Prostate gland (tissue), 2 donors: ENCODE measurements at places on chromosomes 7 and 10. TPM values are rescaled to one million over a fixed set of nuclear protein-coding genes. Genes with fewer than 3 reads are reported as not detected.

GRCh38 chr7:100400656-100401055 is 27.4 kb downstream of the PILRA start:
- H3K4me3 ChIP-seq = no peak overlapping the region
- H3K36me3 ChIP-seq = no peaks in the 10 kb centered on the region
- H3K4me1 ChIP-seq = no peaks in the 10 kb centered on the region
- no peak overlapping the region for H3K27ac ChIP-seq
- no peaks in the 10 kb centered on the region for H3K27me3 ChIP-seq

- no peaks in the 10 kb centered on the region for H3K27me3 ChIP-seq
- peaks cover under 1% of the 10 kb centered on the region for H3K4me1 ChIP-seq
- no peaks in the 10 kb centered on the region for H3K36me3 ChIP-seq
- H3K4me3 ChIP-seq = no peak overlapping the region
- H3K27ac ChIP-seq = no peak overlapping the region
- DNase-seq = no peak
These were observed 784.5 kb upstream of the IGFBP3 start for GRCh38 chr7:46705386-46706255.

- H3K4me1 ChIP-seq = no peaks in the 10 kb centered on the region
- H3K4me3 ChIP-seq = no peak overlapping the region
- H3K27ac ChIP-seq = no peak overlapping the region
- H3K36me3 ChIP-seq = no peaks in the 10 kb centered on the region
- H3K27me3 ChIP-seq = no peaks in the 10 kb centered on the region
These were observed 79.4 kb upstream of the C1GALT1 start for GRCh38 chr7:7102906-7103305.

GRCh38 chr10:6400331-6400730 is 179.7 kb downstream of the PRKCQ start:
- no peak overlapping the region for H3K4me3 ChIP-seq
- DNase-seq = no peak
- no peak overlapping the region for H3K27ac ChIP-seq
- H3K36me3 ChIP-seq = no peaks in the 10 kb centered on the region
- H3K27me3 ChIP-seq = no peaks in the 10 kb centered on the region
- H3K4me1 ChIP-seq = no peaks in the 10 kb centered on the region

- DNase-seq = no peak
- H3K27me3 ChIP-seq = no peaks in the 10 kb centered on the region
- no peaks in the 10 kb centered on the region for H3K36me3 ChIP-seq
- no peak overlapping the region for H3K27ac ChIP-seq
- no peaks in the 10 kb centered on the region for H3K4me1 ChIP-seq
These were observed 137.6 kb upstream of the SAMD8 start for GRCh38 chr10:74973741-74974392.

- no peaks in the 10 kb centered on the region for H3K4me1 ChIP-seq
- H3K36me3 ChIP-seq = no peaks in the 10 kb centered on the region
- H3K27ac ChIP-seq = no peak overlapping the region
- H3K4me3 ChIP-seq = no peak overlapping the region
- no peak for DNase-seq
These were observed 671.0 kb upstream of the FZD8 start for GRCh38 chr10:36313142-36313541.

- H3K4me3 ChIP-seq = no peak overlapping the region
- H3K27ac ChIP-seq = no peak overlapping the region
- H3K27me3 ChIP-seq = no peaks in the 10 kb centered on the region
- no peak for DNase-seq
- H3K36me3 ChIP-seq = peaks cover 14% of the 10 kb centered on the region
These were observed 84.7 kb downstream of the DLG5 start for GRCh38 chr10:77841711-77842375.

GRCh38 chr10:102741726-102742237 is 2.0 kb upstream of the WBP1L start:
- H3K27me3 ChIP-seq = no peaks in the 10 kb centered on the region
- no peak overlapping the region for H3K4me3 ChIP-seq
- no peak for DNase-seq
- H3K27ac ChIP-seq = no peak overlapping the region
- no peaks in the 10 kb centered on the region for H3K36me3 ChIP-seq

GRCh38 chr10:102473445-102474331 is 22.3 kb upstream of the C10orf95 start:
- H3K36me3 ChIP-seq = no peaks in the 10 kb centered on the region
- H3K4me1 ChIP-seq = no peaks in the 10 kb centered on the region
- no peak overlapping the region for H3K27ac ChIP-seq
- no peak for DNase-seq
- H3K27me3 ChIP-seq = no peaks in the 10 kb centered on the region

DNA sequence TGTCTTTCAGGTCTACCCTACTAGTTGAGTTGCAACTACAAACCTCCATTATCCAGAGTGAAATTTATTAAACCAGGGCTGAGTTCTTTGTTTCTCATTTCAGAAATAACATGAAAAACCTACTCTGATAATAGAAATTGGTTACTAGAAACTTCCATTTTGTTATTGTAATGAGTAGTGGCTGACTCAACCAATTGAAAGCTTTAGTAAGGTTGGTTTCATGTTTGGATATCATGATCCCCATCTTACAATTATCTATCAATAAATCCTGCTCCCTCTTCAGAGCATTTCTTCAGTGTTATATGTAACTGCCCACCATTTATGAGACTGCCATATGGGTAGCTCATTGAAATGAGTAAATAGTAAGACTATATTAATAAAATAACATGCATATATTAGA is 16.9 kb downstream of the MDFIC start:
- no peak overlapping the region for H3K4me3 ChIP-seq
- DNase-seq = no peak
- no peaks in the 10 kb centered on the region for H3K36me3 ChIP-seq
- H3K4me1 ChIP-seq = no peaks in the 10 kb centered on the region

GRCh38 chr7:125399408-125399807 is 469.8 kb upstream of the POT1 start:
- H3K4me1 ChIP-seq = no peaks in the 10 kb centered on the region
- no peak overlapping the region for H3K27ac ChIP-seq
- H3K4me3 ChIP-seq = no peak overlapping the region
- no peak for DNase-seq

GRCh38 chr10:50605269-50605950 is 18.3 kb downstream of the SGMS1 start:
- DNase-seq = peak; percentile 90
- no peaks in the 10 kb centered on the region for H3K36me3 ChIP-seq
- H3K4me1 ChIP-seq = peaks cover 19% of the 10 kb centered on the region
- H3K27ac ChIP-seq = peak overlapping the region; percentile 62
- H3K4me3 ChIP-seq = no peak overlapping the region
- H3K27me3 ChIP-seq = no peaks in the 10 kb centered on the region

DNA sequence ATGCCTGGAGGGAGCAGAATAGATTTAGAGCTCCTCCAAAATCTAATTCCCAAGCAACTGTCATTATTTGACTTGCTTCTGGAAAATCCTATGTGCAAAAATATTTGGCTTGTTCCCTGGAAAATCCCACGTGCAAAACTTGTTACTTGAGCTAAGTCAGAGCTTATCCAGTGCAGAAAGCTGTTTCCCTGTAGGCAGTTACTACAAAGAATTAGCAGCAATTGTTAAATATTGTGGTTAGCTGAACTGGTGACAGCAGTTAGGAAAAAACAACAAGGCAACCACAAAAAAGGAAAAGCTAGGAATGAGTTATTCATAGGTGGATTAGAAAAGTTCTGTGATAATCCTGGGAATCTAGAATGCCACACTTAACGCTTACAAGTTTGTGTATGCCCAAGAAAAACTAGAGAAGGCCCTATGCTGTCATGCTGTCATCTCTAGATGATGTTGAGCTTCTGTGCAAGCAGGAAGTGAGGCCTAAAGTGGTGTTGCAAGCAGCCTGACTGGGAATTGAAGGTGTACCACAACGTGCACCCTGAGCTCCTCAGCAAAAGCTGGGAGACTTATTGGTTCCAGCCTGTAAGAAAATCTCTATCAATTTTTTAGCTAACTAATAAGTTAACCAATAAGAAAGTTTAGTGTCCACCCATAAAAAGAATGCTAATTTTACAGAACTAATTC is 738.6 kb upstream of the LRRTM3 start:
- no peak overlapping the region for H3K27ac ChIP-seq
- no peak for DNase-seq
- H3K4me1 ChIP-seq = no peaks in the 10 kb centered on the region
- H3K27me3 ChIP-seq = no peaks in the 10 kb centered on the region
- no peaks in the 10 kb centered on the region for H3K36me3 ChIP-seq
- H3K4me3 ChIP-seq = no peak overlapping the region

- no peak for DNase-seq
- H3K4me1 ChIP-seq = no peaks in the 10 kb centered on the region
- no peaks in the 10 kb centered on the region for H3K27me3 ChIP-seq
- H3K27ac ChIP-seq = no peak overlapping the region
- no peak overlapping the region for H3K4me3 ChIP-seq
- no peaks in the 10 kb centered on the region for H3K36me3 ChIP-seq
These were observed 236.6 kb downstream of the ELMO1 start for GRCh38 chr7:37212051-37212450.

DNA sequence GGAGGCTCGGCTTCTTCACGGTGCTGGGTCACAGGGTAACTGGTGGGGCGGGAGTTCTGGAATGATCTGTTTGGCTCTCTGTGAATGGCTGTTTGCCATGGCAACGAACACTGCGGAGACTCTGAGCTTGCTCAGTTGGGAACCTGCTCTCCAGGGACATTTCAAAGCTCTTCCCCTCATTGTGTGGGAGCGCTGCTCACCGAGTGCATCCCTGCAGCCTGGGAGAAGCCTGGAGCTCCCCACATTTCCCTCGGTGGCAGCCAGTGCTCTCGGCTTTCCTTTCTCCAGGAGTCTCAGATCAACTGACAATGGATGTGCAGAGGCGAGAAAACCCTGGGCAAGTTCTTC is 57.6 kb upstream of the CACUL1 start:
- no peak for DNase-seq
- H3K4me3 ChIP-seq = no peak overlapping the region
- H3K36me3 ChIP-seq = no peaks in the 10 kb centered on the region
- H3K27ac ChIP-seq = no peak overlapping the region

DNA sequence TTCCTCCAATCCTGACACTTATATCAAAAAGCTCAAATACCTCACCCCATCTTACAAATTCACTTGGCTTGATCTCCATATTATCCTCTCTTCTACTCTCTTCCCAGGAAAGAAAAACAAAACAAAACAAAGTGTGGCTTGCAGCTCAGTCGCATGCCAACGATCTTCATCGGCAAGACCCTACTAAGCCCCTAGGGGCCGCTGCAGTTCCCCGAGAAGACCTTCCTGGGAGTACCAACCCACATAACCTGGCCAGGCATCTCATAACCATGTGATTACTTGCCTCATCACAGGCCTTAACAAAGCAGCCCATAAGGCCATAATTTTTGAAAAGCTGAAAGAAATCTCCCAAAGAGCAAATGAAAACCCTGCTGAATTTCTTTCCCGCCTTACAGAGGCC is 103.7 kb downstream of the ZNF92 start:
- DNase-seq = no peak
- no peak overlapping the region for H3K27ac ChIP-seq
- H3K27me3 ChIP-seq = no peaks in the 10 kb centered on the region
- H3K36me3 ChIP-seq = no peaks in the 10 kb centered on the region
- H3K4me3 ChIP-seq = no peak overlapping the region
- H3K4me1 ChIP-seq = no peaks in the 10 kb centered on the region

DNA sequence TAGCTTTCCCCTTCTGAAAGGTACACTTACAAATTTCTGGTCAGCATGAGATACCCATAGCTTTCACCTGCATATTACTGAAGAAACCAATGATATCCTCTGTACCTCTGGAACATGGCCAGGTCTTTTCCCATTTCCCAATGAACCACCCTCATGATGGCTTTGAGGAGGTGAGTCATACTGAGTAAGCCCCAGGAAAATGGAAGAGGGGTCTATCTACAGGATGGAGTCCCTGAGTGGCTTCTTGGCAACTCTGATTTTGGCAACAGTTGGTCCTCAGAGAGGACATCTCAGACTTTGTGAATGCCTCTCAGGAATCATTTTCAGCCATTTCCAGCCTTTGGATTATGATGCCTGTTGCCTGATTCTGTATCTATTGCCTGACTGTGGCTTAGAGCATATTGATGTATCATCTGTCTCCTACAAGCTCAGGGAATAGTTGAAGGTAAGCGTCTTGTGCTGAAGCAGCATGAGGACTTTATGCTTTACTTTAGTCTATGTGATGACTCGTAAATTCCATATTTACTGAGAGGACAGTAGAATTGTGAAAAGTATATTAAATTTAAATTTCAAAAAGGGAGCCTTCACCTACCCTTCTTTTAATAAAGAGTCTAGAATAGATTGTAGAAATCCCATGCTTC is 84.7 kb upstream of the DKK1 start:
- no peak for DNase-seq
- no peak overlapping the region for H3K27ac ChIP-seq
- no peaks in the 10 kb centered on the region for H3K4me1 ChIP-seq
- no peaks in the 10 kb centered on the region for H3K36me3 ChIP-seq
- H3K27me3 ChIP-seq = no peaks in the 10 kb centered on the region
- H3K4me3 ChIP-seq = no peak overlapping the region

DNA sequence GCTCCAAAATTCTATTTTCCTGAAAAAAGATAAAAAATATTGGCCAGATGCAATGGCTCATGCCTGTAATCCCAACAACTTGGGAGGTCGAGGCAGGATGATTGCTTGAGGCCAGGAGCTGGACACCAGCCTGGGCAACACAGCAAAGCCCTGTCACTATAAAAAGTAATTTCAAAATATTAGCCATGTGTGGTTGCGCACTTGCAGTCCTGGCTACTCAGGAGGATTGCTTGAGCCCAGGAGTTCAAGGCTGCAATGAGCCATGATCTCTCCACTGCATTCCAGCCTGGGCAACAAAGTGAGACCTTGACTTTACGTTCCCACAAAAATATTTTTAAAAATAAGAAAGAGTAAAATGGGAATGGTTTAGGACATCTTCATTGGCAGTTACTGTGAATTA is 104.1 kb upstream of the AFAP1L2 start:
- no peak overlapping the region for H3K27ac ChIP-seq
- H3K4me1 ChIP-seq = no peaks in the 10 kb centered on the region

DNA sequence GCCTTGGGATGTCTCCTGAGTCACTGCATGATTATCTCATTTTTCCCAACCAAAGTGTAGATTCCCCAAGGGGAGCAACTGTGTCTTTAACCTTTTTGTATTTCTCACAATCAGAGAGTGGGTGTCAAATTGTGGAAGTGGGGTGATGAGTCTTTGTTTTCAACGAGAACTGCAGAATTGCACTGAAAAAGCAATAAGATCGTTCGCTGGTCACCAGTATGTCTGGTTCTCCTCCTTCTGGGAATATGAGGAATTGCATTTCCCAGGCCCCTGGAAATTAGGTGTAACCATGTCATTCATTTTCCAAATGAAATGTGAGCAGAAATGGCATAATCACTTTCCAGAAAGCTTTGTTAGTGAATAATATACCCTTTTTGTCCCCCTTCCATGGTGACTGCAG is 326.9 kb downstream of the GPAM start:
- H3K27ac ChIP-seq = no peak overlapping the region
- DNase-seq = no peak
- no peaks in the 10 kb centered on the region for H3K27me3 ChIP-seq
- H3K36me3 ChIP-seq = no peaks in the 10 kb centered on the region
- no peak overlapping the region for H3K4me3 ChIP-seq

NPSR1 gene
- total RNA-seq = not detected

BAMBI gene
- 58.9 TPM for total RNA-seq

CDK13 gene
- 56.7 TPM for total RNA-seq

ZNF853 gene
- total RNA-seq = 17.2 TPM

SEPHS1 gene
- total RNA-seq = 41.1 TPM

HIPK2 gene
- total RNA-seq = 54.4 TPM

ATP6V0E2 gene
- total RNA-seq = 67.3 TPM

PAX4 gene
- total RNA-seq = not detected

FBXO24 gene
- total RNA-seq = 2.3 TPM

FRAT2 gene
- 43.0 TPM for total RNA-seq

PSMC2 gene
- 62.0 TPM for total RNA-seq

PAPOLB gene
- not detected for total RNA-seq

CLDN4 gene
- 216 TPM for total RNA-seq

SUN3 gene
- not detected for total RNA-seq

PMS2 gene
- 9.3 TPM for total RNA-seq

BHLHA15 gene
- total RNA-seq = 24.6 TPM

HOXA1 gene
- 2.1 TPM for total RNA-seq
